ENCODE measurements at places on chromosomes 7 and 10.

DNA sequence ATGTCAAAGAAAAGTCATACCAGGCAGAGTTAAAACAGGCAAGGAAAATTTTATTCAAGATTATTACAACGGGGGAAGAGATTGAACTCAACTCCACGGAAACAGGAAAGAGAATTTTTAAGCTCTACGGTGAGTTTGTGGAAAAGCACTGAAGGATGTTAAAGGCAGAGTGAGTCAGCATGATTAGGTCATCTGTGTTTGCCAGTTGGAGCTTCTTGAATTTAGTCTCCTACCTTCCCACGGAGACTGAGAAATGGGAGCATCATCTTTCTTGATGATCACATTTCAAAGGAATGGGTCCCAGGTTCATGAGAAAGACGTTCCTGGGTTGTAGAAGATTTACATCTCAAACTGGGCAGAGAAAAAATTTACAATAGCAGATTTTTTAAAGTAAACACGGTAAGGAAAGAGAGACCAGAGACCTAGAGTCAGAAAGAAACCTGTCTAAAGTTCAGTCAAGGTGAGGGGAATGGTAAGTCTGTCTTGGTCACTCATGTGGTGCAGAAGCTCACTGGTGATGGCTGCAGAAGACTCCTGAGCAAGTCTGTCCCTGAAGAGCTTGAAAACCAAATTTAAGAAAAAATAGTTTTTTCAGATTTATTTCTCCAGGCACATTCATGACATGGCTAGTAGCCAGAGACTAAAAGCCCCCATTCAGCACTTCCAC is 516.9 kb upstream of the LRRN3 start:
- peak; percentile 20 for DNase-seq

DNA sequence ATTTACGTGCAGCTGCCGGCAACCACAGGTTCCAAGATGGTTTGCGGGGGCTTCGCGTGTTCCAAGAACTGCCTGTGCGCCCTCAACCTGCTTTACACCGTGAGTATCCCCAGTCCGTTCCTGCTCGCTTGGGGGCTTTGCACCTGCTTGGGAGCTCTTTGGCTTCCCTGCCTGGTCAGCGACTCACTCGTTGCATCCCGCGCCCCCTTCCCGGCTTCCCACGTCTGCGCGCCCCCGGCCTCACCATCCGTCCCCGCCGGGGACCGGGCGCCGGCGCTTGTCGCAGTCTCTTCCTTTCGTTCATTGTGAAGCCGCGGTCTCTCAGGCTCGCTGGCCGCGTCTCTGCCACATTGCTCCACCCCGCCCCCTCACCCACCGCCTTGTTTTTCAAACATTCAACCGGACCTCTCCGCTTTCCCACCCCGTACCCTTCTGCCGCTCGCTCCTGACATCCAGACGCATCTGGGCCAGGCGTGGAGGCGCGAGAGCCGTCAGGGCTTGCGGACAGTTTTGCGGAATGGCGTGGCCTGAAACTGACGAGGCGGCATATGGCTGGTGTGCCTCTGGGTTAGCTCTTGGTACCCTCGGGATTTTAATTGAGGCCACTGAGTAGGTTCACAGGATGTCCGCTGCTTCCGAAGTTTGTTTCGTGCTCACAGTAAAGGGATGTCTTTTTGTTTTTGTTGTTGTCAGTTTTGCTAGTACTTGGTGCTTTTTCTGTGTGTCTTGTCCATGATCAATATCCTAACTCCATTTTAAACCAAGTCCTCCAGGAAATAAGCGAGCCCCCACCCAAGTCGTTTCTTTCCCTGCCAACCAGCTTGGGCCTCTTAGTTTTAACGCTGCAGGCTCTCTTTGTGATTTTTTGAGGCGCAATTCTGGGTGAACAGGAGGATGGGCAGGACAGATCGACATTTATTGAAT is 639 bp downstream of the TSPAN13 start:
- DNase-seq: no peak

DNA sequence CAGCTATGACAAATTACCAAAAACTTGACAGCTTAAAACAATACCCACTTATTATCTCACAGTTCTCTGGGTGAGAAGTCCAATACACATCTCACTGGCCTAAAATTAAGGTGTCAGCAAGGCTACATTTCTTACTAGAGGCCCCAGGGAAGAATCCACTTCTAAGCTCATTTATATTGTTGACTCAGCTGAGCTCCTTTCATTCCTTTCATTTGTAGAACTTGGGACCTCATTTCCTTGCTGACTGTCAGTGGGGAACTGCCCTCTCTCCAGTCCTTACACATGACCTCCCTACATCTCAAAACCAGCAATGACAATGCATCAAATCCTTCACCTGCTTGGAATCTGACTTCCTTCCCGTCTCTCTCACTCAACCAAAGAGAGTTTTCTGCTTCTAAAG is 240.3 kb downstream of the IPMK start:
- DNase-seq: no peak

- peak; percentile 15 for DNase-seq
Measured at GRCh38 chr7:135716677-135717238, 11.2 kb downstream of the SLC13A4 start.

DNA sequence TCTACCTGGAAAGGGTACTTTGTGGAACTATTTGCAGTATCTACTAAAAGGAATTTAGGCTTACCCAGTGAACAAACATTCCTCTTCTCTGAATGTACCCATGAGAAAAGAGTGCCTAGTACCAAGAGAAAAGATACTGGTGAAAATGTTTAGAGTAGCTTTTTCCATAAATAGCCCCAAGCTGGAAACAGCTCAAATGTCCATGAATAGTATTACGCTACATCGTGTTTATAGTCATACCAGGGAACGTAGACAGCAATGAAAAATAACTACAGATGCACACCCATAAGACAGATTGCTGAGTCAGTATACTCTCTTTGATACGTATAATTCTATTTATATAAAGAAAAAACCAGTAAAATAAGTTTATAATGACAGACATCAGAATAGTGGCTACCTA is 285.9 kb downstream of the KLF6 start:
- DNase-seq: no peak

DNA sequence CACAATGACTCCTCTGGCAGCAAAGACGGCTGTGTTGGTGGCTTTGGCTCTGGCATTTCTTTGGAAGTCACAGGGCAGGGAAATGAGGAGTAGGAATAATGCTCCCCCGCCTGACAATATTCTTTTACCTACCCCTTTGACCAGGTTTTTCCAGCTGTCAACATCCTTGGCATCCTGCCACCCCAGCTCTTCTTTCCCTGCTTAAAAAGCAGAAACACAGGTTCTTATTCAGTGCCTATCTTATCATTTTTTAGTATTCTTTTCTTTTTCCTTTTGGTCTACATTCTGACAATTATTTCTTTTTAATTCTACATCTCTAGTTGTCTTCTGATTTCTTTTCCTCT is 97.7 kb downstream of the CREB5 start:
- DNase-seq: no peak

DNA sequence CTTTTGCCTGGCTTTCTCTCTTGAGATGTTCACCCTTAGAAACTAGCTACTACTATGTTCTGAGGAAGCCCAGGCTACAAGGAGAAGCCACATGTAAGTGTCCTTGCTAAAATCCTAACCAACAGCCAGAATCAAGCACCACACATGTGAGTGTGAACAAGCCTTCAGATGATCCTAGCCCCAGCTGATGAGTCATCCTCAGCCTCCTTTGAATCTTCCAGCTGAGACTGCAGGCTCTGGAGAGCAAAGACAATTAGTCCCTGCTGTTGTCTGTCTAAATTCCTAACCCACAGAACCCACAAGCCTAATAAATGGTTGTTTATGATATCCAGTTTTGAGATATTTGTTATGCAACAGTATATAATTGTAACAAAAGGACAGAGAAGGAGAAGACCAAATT is 92.8 kb upstream of the TAC1 start:
- DNase-seq: no peak

DNA sequence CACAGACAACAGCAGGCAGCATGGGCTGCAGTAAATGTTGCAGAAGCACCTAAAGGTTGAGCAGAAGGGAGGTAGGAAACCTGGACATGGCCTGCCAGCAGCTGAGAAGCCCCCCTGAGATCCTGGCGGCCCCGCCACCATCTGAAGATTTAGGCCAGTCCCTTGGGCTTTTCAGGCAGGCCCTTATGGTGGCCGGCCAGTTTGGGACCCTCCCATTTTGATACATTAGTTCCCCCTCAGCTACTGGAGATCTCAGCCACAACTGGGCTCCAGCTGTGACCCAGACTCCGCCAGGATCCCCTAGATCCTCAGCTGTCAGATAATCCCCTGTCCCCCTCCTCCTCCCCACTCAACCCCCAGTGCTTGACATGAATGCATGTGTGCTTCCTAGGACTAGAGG is 34.4 kb downstream of the ZNF783 start:
- no peak for DNase-seq

DNA sequence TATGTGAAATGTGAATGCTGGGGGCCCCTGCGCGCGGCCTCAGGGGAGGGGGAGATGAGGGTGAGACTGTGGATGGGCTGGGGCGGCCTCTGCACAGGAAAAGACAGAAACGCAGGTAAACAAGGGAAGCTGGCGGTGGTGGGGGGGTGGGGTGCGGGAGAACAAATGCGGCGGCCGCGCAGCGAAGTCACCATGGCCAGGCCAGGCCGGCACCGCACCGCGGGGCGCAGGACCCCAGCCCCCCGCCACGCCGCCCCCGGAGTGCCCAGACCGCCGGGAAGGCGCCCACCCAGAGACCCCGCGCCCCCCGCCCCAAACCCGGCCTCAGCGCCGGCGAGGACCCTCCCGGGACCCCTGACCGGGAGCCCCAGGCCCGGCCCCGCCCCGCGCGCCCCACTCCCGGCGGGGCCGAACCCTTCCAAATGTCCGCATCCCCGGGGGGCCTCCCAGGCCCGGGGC is 14.5 kb upstream of the DNAAF5 start:
- DNase-seq: no peak

DNA sequence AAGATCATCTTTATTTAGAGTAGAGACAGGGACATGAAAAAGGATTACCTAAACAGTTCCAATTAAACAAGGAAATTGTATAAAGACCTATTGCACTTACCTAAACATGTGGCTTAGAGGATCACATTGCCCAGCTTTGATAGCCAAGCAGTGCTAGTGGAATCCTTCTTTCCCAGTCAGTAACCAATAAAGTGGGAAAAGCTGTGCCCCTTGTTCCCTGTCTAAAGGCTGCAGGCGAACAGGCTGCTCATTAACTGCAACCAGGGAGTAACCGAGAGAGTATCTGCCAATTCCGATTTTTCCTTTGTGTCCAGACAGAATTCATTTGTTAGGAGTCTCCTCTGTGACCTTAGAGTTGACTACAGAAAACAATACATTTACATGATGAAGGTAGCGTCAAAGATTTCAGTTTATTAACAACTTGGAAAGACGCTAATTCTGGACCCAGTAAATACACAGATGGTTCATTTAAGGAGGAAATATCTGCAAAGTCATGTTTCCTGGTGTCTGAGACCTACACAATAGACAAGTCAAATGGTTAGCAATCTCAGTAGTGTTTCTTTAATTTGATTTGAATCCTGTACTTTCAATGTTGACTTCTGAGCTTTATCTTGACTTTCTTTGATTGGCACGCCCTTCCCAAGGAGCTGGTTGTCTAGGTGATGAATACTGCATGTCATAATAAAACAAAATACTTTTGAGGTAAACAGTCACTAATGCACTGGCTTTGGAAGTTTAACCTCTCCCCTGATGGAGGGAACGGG is 57.3 kb upstream of the MET start:
- DNase-seq: no peak

DNA sequence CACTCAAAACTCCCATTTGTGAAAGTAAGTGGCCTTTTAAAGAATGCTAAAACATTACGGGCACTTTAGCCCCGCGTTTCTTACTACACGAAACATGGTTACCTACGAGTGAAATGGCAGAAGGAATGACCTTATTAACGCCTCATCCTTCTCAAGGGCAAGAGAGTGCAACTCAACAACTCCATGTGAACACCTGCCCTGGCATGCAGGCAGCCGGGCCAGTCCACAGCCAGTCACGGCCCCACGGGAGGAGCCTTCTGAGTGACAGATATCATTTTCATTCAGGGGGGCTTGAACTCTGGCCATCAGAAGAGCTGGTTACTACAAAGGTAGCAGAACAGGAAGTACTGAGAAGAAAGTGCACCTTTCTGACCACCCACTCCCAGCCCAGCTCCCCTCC is 236.1 kb downstream of the PTPRN2 start:
- no peak for DNase-seq

DNA sequence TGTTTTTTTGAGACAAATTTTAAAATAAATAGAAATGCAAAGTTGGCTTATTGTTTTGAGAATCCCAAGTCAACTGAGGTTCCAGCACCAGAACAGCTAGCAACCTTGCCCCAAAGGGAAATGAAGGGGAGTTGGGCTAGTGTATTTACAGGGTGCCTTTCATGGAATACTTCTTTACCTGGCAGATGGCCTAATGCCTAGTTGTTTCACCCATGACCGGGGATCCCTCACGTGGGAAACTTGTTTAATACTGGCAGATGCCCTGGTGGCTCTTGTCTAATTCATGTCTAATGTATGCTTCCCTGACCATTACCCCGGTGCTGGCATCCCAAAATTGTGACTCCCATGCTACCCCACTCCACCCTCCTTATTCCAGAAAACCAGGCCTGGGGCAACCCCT is 861.1 kb upstream of the ZWINT start:
- no peak for DNase-seq

GRCh38 chr10:127012769-127013152 is 107.5 kb downstream of the DOCK1 start:
- no peak for DNase-seq

DNA sequence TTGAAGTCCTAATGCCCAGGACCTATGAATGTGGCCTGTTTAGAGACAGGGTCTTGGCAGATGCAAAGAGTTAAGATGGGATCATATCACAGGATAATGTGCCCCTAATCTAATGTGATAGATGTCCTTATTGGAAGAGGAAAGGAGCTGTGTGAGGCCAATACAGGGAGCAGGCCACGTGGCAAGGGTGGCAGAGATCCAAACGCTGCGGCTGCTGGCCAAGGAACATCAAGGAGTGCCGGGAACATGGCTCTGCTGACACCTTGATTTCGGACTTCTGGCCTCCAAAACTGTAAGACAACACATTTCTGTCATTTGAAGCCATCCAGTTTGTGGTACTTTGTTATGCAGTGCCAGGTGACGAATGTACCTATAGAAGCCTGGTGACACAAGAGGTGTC is 37.7 kb upstream of the EZH2 start:
- no peak for DNase-seq

DNA sequence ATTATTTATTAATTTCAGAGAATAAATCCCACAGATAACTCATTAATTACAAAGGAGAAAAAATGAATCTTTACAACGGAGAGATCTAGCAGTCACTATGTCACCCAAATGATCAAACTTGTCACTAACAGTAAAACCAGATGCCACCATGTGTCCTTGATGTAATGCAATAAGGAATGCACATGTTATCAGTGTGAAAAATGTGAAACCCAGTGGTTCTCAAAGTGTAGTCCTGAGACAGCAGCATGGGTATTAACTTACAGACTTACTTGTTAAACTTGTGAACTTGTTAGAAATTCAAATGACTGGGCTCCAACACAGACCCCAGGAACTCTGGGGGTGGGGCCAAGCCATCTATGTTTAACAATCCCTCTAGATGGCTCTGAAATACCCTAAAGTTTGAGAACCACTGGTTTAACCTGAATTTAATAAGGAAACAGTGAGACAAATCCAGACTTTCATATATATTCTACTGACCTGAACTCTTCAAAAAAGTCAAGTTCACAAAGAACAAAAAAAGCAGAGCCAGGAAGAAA is 77.4 kb downstream of the RNLS start:
- no peak for DNase-seq

- no peak for DNase-seq
Measured at GRCh38 chr10:59872892-59873463, 33.4 kb downstream of the CCDC6 start.

Data from amniotic stem cell (primary cell).